Trophoblast cell (in vitro differentiated cells and primary cell): ENCODE measurements at places on chromosomes 7 and 10.

- DNase-seq: no peak
Measured at GRCh38 chr7:132592936-132593335, 16.7 kb upstream of the PLXNA4 start.

GRCh38 chr7:142697270-142697669 is 52.0 kb upstream of the PRSS1 start:
- DNase-seq: peak; percentile 4

GRCh38 chr10:104331208-104331838 is 6.9 kb downstream of the ITPRIP start:
- peak; percentile 63 for DNase-seq

- no peak for DNase-seq
Measured at GRCh38 chr7:28658381-28658780, 246.1 kb downstream of the CREB5 start.
